ENCODE measurements at places on chromosomes 11 and 22.
A peak's percentile ranks its signal among the peaks of the same experiment; 100 is the strongest.

DNA sequence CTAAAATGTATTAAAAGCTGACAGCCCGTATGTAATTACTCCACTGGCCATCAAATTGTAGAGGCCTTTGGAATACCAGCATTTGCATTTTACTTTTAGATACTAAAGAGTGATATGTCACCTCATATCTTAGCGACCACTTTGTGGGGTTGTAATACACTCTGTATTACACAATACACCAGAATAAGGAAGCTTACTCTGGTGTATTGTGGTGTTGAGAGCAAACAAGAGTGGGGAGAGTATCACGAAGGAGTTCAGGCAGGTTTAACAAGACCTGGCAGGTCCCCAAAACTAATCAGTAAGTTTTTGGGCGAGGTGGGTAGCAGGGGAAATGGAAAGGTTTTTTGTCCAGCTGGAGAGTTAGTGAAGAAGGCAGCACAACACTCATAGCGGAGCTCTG lies 3.2 kb downstream of the NUP50 start:
- no peak for DNase-seq

DNA sequence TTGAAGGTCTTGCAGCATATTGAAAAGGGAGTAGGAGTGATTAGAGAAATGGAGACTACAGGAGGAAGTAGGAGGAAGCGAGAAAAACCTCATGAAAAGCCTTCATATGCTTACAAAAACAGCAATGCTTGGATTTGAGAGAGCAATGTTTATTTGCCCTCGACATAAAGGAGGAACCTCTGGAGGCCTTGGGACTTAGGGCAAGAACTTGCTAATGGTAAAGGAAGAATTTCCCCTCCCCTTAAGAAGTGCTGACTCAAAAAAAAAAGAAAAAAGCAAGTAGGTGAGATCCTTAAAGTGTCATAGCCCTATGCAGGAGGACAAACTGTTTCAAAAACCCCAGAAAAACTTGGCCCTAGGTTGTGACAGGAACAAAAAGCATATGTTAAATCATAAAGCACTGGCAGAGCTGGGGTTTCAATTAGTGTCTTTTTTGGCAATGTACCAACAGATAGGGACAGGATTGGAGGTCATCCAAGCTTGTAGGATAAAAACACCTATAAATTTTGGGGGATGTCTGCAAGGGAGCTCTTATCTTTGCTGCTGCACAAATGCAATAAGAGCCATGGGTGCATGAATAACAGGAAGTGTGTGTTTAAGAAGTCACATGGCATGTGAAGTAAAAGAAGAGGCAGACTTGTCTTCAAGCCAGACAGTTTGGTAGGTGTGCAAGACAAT lies 4.9 kb downstream of the GLYAT start:
- DNase-seq = peak; percentile 3

- no peak for DNase-seq
Observed at GRCh38 chr11:112579282-112579681, 318.6 kb upstream of the PLET1 start.

- DNase-seq = no peak
Observed at GRCh38 chr11:60428517-60428916, 855 bp upstream of the MS4A5 start.

DNA sequence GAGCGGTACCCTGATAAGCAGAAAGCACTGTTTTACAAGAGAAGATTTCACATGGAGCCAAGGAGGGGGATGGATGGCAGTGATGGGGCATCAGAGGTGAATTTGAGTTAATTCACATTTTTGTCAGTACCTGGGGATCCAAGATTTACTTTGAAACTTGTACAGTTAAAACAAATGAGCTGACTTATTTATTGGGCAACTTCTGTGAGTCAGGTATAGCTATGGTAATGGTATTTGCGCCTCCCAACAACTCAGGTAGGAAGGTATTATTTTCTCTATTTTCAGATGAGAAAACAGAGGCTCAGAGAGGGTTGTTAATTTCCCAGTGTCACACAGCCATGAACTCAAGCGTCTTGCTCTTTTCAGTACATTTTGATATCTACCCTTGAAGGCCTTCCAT lies 83.6 kb downstream of the PRR5L start:
- DNase-seq = no peak

DNA sequence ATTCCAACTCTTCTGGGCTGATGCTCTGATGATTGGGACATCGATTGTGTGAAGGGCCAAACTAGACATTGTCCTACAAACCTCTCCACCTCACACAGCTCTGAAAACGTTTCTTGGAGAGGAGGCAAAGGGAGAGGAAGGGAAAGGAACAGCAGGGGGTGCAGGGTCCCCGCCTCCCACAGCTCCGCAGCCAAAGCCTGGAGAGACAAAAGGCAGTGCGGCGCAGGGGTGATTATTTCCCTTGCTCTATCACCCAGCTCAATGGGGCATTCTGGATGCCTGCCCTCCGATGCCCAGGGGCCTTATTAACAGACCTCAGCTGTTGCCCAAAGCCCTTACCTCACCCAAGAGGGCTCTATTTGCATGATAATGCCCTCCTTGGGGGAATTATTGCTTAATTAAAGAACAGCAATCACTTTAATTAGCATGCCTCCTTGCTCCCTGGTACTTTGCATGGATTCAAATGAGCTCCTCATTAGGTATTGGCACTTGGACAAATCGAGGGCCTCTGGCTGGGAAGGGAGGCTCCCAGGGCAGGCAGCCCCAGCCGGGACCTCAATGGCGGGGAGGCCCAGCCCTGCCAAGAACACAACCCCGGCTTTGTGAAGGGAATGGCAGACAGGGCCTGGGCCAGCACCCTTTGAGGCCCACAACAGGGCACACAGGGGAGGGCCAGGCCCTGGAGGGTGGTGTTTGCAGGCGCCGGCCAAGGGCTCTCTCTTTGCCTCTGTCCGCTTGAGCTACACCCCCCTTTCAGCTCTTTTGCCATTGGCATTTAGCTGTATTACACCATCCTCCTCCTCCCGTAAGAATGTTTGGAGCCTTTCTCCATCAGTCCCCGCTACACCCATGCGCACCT lies 19.8 kb upstream of the CDON start:
- no peak for DNase-seq

- DNase-seq = no peak
Observed at GRCh38 chr11:61002598-61002997, 31.1 kb downstream of the CD6 start.

GRCh38 chr22:38034278-38034882 lies 22.8 kb upstream of the PICK1 start:
- DNase-seq = no peak

DNA sequence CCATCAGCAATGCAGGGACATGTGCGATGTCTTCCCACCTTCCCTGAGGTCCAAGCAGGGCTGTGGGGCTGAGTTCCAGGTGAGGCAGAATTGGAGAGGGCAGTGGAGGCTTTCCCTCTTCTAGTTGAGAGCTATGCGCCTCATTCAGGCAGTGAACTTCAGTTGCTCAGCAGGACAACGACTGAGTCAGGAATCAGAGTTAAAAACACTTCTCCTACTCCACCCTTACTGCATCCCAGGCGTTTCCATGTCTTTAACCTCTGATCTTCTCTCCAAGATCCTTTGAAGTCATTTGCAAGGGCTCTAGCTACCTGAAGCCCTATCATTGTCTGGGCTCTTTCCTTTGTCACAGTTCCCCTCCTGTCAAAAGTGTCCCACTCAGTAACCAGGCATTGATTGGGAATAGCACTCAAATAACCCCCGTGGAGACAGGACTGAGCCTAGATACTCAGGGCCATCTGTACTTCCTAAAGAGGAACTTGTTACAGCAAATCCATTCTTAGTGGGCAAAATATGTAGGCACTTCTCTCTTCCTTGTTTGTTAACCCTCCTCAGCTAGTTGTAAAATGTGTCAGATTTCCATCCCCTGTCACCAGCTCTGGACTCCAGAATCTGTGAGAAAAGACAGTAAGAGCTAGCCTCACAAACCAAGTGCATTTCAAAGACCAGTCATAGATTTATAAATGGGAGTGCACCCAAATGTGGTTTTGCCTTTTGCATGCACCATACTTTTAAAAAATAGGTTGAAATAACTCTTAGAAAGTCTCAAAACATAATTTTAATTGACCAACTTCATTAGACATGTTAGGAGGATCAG lies 72.5 kb upstream of the MYO18B start:
- no peak for DNase-seq

DNA sequence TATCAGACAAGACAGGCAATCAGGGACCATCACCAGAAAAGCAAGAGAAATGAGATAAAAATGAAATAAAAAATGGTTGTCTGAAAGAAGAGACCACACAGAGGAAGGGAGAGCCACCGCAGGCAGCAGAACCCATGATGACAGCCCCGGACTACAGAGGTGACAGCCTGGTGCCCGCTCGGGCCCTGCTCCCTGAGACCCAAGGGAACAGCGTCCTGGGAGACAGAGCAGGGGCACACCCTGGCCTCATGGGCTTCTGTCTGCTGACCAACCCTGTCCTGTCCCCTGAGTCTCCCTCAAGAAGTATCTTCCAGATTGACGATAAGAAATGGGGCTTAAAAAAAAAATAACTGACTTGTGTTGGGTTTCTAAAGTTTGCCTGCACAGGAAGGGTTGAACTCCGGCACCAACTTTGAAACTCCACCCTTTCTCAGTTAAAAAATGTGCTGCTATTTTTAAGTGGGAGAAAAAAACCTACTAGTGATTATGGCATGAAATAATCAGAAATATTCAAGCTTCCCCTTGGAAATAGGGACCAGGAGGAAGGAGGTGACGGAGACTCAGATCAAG lies 70.1 kb upstream of the TTLL12 start:
- DNase-seq = no peak

- peak; percentile 78 for DNase-seq
Observed at GRCh38 chr11:75140269-75141138, 10.4 kb upstream of the SLCO2B1 start.

DNA sequence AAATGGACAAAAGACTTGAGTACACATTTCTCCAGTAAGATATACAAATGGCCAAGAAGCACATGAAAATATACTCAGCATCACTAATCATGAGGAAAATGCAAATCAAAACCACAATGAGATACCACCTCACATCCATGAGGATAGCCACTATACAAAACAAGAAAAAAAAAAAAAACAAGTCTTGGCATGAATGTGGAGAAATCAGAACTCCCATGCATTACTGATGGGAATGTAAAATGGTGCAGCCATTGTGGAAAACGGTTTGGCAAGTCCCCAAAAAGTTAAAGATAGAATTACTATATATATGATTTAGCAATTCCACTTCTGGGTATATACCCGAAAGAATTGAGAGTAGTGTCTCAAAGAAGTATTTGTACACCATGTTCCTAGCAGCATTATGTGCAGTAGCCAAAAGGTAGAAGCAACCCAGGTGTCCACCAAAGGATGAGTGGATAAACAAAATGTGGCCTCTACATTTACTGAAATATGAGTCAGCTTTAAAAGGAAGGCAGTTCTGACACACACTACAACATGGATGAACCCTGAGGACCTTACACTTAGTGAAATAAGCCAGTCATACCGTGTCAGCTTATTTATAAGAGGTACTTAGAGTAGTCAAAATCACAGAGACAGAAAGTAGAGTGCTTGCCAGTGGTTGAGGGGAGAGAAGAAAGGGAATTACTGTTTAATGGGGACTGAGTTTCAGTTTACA lies 146.3 kb downstream of the WNT7B start:
- no peak for DNase-seq

DNA sequence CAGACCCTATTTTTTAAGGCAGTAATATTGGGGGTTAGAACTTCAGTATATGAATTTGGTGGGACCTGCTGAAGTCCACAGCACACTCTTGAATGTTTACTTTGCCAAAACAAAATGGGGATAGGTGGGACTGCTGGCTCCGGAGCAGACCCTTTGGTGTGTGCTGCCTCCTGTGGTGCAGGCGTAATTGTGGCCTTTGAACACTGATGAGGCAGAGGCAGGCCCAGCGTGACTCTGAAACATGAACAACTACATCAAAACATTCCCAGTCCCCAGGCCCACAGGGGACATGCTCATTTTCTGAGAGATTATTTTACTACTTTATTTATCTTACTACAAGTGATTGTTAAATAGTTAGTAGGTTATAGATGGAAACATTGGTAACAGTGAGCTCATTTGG lies 225.0 kb upstream of the TBCEL start:
- DNase-seq = no peak

DNA sequence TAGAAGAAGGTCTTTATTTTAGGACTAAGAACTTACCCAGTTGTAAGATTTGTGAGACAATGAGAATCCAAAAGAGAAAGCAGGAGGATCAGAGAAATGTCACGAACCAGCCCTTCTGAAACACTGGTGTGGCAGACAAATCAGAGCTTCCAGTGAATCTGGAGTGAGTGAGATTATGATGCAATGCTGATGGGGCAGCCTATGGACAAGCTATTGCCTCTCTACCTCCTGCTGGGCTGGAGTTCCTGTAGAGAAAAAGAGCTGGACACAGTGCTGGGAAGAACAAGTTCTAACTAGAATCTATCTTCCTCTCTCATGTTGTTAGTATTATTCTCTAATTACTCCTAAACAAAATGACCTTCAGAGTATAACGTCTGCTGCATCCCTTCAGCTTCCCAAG lies 12.0 kb upstream of the ANO3 start:
- DNase-seq = no peak

DNA sequence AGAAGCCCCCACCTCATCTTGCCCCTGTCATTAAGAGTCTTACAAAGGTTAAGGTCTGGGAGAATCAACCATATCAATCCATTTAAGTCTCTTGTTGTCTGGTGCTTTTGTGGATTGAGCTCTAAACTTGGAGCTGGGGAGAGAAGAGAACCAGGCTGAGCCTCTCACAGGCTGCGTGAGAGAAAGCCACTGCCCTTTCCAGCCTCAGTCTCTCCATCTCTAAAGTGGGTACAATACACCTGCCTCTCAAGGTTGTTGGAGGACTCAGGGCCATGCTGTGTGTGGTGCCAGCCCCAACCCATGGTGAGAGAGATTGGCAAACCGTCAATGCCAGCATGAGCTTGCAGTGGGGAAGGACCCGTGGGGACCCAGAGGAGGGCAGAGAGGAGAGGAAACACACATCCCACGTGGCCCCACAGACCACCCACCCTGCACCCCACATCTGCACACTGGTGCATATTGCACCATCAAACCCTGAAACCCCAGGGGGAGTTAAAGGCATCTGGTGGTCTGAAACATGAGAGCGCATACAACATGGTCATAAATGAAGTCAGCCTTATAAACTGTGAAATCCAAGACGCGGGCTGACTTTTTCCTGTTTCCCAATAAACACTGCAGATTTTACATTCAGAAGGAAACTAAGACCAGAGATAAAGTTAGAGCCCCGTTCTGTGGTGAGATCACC lies 27.5 kb upstream of the FBLN1 start:
- DNase-seq = no peak

DNA sequence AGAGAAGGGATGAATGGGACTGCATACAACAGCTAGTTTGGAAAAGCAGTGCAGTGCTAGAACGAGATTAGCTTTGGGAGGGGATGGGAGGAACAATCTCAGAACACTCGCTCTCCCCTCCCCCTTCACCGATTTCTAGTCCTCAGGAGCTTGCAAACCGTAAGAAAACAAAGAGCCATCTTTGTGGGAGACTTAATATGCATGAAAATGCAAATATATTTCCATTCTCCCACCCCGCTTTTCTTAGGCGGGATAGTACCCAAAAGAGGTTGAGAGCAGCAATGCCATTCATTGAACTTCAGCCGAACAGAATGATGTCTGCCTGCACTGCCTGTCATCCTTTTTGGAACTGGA lies 1.1 kb downstream of the SPINDOC start:
- no peak for DNase-seq

- no peak for DNase-seq
Observed at GRCh38 chr22:35384527-35384926, 3.6 kb downstream of the HMOX1 start.

GRCh38 chr11:6404342-6405051 lies 14.2 kb downstream of the SMPD1 start:
- DNase-seq = peak; percentile 24

GRCh38 chr11:12755510-12756453 lies 81.6 kb downstream of the TEAD1 start:
- DNase-seq = no peak

- no peak for DNase-seq
Observed at GRCh38 chr11:14041040-14041439, 78.5 kb downstream of the SPON1 start.

GRCh38 chr11:114794048-114794684 lies 115.8 kb downstream of the NXPE2 start:
- DNase-seq = no peak
